ENCODE measurements at places on chromosomes 5 and 9.
A peak's percentile ranks its signal among the peaks of the same experiment; 100 is the strongest.

GRCh38 chr9:34552606-34552981 lies 29.8 kb upstream of the ENHO start:
- DNase-seq = no peak

DNA sequence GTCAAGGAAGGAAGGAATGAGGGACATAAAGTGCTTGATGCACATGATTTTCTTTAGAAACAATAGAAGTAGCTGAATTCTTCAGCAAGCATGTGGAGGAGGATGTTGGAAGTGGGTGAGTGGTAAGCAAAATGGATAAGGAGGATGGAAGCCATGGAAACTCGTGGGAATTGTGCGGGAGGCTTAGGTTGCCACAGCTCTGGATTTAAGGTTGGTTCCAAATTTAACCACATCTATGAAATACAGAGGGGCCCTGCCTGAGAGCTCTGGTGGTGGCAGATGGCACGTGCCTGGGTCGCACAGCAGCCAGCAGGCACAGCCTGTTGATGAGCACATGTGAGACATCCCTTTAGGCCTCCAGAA lies 284.7 kb downstream of the SMARCA2 start:
- DNase-seq = no peak

GRCh38 chr5:32426440-32427151 lies 17.9 kb downstream of the ZFR start:
- DNase-seq = no peak

DNA sequence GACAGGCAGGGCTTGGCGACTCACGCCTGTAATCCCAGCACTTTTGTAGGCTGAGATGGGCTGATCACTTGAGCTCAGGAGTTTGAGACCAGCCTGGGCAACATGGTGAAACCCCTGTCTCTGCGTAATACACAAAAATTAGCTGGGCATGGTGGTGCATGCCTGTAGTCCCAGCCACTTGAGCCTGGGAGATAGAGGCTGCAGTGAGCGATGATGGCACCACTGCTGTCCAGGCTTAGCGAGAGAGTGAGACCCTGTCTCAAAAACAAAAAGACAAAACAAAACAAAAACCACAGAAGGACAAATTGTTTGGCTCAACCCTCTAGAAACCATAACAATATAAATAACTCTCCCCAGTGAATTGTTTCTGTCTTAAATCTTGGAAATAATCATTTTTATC lies 92.6 kb upstream of the ERBIN start:
- DNase-seq = no peak

- no peak for DNase-seq
Measured at GRCh38 chr5:7396713-7397454, 946 bp downstream of the ADCY2 start.

DNA sequence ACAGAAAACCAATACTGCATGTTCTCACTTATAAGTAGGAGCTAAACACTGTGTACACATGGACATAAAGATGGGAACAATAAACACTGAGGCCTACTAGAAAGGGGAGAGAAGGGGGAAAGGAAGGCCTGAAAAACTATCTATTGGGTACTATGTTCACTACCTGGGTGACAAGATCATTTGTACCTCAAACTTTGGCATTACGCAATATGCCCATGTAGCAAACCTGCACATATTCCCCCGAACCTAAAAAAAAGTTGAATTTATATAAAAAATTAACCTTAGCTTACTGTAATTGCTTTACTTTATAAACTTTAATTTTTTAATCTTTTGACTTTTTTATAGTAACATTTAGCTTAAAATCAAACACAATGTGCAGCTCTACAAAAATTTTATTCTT lies 237.6 kb upstream of the ATP10B start:
- DNase-seq = no peak

DNA sequence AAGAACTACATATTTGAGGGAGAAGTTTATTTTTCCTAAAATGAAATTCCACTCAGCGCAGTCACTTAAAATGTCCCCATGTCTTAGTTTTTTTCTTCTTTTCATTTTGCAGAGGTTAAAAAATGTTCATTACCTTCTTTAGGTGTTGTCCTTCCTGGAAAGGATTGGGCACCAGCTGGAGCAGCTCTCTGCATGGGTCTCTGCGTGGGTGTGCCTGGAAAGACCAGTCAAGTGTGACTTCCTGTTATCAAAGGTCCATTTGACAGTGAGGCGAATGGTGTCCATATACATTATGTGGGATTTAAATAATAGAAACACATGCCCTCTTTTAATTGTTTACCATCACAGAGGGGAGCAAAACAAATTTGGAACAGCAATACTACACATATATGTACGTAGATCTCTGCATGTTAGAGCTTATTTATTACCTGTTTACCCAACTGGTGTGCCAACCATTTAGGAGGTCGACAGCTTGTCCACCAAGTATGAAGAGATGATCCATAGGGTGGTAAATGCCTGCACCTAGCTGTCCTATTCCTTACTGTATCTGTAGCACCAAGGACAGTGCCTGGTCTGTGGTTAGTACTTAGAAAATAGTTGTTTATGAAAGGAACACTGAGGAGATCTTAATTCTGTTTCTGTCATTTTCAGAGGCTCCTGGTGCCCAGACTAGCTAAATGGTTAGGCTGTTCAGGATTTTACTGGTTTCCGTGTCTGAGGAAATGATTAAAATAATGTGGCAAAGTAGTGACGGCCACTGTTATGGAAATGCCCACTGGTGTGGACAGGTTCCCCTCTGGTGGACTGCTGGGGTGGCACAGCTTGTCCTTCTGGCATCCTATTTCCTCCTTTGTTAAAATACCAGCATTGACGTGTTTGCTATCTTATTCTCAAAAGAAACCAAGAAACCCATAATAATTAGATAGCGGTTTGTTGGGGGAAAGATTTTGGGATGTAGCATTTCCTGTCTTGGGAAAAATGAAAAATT lies 200.4 kb downstream of the MAST4 start:
- DNase-seq = no peak

DNA sequence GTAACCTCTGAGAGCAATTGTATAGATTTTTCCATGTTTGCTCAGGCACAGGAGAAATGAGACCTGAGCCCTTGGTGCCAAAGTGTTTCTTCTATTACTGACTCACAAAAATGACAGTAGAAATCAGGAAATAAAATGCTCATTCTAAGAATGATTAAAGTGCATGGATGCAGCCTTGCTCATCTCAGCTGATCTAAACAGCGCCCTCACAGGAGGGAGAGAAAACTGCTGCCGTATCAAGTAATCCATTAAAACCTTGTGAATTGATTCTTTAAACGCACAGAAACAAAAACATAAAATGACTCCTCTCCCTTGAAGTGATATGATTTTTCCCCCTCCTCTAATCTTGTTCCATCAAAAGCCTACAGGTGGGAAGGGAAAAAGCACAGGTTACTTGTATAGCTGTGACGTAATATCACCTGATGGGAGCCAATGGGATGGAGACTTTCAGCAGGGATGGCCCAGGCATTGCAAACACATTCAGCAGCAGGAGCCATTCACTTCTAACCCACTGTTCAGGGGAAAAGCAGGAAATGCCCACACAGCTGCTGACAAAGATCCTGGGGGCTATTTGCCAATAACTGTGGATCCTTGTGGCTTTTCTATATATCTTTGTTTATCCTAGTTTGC lies 76.7 kb downstream of the PLCXD3 start:
- no peak for DNase-seq

- DNase-seq = no peak
Measured at GRCh38 chr9:75910731-75911130, 20.3 kb downstream of the PCSK5 start.

GRCh38 chr5:119290161-119290569 lies 65.7 kb upstream of the TNFAIP8 start:
- no peak for DNase-seq

DNA sequence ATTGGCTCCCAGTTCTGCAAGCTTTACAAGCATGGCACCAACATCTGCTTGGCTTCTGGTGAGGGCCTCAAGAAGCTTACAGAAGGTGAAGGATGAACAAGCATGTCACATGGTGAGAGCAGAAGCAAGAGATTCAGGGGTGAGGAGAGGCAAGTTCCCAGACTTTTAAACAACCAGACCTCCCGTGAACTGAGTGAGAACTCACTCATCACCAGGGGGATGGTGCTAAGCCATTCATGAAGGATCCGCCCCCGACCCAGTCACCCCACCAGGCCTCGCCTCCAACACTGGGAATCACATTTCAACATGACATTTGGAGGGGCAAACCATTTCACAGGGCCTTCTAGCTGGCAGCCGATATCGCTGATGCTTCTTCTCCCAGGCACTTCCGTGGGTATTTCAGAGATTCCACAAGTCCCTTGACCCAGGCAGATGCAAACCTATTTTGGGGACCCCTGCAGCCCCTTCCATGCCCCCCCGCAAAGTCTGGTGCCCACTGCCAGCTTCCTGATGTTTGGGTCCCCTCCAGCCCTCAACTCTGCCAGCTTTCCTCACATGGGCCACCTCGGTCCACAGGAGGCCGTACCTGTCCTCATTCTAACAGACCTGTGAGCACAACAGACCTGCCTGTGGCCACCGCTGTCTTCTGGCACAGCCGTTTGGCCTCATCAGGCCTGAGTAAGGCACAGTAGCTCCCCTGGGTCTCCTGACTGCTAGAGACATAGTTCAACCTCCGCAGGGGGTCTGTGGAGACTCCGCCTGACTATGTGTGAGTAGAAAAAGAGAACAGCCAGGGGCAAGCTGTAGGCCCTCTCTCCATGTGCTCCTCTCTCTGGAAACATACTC lies 60.7 kb upstream of the ANGPTL2 start:
- DNase-seq = no peak

- DNase-seq = peak; percentile 23
Measured at GRCh38 chr5:95530416-95530815, 24.4 kb downstream of the SKIC3 start.

DNA sequence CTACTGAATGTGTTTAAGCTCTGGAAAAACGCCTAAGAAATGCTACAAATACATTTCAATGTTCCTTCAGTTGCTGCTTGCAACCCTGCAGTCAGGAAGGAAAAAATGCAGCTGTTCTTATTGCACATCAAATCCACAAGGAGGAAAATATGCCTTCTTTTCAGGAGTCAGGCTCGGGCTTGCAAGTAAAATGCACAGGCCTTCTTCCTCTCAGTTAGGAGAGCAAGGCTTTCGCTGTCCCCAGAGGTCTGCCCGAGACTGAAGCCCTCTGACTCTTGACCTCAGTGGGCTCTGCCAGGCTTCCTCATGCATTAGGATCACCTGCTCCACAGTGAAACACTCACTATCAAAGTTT lies 899 bp upstream of the SHC3 start:
- peak; percentile 21 for DNase-seq

DNA sequence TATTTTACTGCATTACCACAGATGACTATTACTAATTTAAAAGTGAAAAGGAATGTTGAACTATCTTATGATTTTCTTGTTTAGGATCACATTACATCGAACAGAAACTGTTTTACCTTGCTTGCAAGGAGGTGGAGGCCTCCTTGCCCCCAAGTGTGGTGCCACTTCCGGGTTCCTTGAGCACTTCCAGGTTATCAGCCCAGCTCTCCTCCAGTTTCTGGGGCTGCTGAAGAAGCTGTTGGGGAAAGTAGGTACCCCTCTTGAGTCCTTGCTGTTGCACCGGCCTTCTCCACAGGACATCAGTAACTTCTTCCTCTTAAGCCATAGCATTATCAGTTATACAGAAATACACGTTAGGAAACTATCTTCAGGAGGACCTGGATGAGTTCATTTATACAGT lies 278.2 kb downstream of the DMRT2 start:
- no peak for DNase-seq
